ENCODE measurements at places on chromosomes 12 and 14.

GRCh38 chr14:78307671-78308070 is 137.5 kb downstream of the NRXN3 start:
- no peak for DNase-seq

DNA sequence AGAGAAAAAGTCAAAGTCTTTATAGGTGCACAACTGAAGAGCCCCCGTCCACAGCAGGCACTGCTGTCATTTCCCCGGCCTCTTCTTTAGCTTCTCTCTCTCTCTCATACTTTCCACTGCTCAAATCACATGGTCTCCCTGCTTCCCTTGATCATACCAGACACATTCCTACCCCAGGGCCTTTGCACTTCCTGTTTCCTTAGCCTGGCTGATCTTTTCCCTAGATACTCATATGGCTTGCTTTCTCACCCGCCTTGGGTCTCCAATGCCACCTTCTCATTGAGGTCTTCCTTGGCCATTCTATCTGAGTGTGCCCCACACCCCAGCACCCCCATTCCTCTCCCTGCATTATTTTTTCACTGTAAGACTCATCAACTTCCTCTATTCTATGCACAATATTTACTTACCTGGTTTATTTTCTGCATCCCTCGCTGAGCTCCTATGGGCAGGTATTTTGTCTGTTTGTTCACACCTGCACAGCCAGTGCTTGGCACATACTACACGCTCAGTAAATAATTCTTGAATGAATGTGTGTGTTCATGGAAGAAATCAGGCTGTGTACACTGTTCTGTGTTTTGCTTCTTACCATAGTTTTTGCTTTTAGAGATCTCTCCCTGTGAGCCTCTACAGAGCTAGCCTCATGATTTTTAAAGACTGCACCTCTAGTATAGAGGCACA is 31.9 kb downstream of the SERPINA1 start:
- no peak for DNase-seq

DNA sequence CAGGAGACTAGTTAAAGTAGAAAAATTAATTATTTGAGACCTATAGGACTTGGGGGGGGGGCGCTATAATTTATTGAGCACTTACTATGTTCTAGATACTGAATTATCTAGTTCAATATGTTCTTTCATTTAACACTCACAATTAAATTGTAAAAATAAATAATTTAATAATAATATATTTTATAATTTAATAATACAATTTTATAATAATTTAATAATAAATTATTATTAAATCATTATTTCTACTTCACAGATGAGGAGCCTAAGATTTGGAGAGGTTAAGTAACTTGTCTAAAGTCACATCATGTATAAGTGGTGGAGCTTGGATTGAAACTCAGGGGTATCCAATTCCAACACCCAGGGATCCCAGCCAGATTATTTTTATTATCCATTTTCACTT is 98.8 kb upstream of the CCDC175 start:
- no peak for DNase-seq

DNA sequence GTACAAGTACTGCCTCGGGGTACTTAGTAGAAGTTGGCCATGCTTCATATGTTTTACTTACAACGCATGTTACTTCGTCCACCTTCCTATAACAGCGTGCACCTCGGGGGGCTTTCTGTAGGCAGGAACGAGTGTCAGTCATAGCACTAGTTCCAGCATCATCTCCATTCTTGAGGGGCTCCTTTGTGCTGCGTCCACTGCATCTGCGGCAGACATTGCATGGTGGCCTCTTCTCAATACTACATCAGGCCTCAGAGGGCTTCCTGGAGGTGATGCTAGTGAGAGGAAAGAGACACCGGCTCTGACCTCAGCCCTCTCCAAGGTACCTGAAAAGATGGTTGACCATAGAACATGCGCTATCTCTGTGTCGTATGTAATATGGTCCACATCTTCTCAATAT is 121.2 kb upstream of the RTL1 start:
- no peak for DNase-seq

- DNase-seq, result no peak
Observed at GRCh38 chr12:119241580-119242169, 62.9 kb downstream of the HSPB8 start.

- no peak for DNase-seq
Observed at GRCh38 chr14:27573018-27573417, 975.2 kb upstream of the NOVA1 start.

- DNase-seq, result no peak
Observed at GRCh38 chr14:77562681-77563080, 53.8 kb downstream of the SPTLC2 start.

- no peak for DNase-seq
Observed at GRCh38 chr14:54116972-54117371, 160.3 kb upstream of the BMP4 start.

DNA sequence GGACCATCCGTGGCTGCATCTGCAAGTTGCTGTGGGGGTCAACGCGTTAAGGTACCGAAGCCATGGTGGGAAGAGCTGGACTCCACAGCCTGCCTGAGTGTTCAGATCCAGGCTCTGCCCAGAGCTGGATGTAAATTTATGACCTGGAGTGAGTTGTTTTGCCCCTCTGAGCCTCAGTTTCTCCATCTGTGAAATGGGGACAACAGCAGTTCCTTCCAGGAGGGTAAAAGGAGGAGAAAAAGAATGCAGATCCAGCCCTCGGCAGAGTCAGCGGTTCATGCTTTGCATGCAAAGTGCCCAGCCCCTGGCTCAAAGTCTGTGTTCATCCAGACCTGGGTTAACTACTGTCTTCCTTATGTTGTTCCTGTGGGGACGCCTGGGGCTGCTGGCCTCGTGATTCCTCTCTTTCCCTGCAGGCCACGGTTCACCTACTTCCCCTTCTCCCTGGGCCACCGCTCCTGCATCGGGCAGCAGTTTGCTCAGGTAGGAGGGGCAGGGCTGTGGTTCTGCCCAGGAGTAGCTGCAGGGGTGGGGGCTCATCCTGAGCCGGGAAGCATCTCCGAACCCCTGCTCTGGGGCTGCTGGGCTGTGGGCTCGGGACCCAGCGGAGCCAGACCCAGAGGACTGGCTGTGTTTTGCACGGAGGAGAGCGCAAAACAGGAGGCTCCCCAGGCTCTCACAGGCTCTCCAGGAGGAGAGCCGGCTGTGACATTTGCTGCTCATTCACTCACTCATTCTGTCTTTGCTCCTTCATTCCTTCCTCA is 41.9 kb downstream of the CYP46A1 start:
- DNase-seq, result no peak

GRCh38 chr12:52952076-52952801 is 3.3 kb downstream of the KRT18 start:
- no peak for DNase-seq

DNA sequence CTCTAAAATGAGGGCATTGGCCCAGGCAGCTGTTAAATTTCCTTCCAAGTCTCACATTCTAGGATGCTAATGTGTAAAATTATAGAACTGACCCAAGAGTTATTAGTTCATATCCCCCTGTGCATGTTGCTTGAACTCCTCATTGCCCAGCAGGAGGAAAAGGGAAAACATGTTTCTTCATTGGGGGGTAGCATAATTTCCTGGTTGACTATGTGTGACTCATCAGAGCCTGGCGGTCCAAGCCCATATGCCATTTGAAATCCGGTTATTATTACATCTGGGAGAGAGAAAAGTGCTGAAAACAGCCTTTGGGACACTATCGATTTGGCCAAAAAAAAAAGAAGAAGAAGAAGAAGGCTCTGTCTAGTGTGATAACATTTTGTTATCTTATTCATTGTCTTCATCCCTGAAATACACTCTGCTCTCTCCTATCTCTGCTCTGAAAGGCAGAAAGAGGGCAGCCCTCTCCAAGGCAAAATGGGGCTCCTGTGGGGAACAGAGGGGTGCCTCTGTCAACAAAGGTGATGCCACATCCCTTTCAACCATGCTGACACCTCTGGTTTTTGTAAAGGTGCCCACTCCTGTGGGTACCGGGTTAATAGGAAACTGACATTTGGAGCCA is 114.2 kb downstream of the DAD1 start:
- DNase-seq, result no peak

DNA sequence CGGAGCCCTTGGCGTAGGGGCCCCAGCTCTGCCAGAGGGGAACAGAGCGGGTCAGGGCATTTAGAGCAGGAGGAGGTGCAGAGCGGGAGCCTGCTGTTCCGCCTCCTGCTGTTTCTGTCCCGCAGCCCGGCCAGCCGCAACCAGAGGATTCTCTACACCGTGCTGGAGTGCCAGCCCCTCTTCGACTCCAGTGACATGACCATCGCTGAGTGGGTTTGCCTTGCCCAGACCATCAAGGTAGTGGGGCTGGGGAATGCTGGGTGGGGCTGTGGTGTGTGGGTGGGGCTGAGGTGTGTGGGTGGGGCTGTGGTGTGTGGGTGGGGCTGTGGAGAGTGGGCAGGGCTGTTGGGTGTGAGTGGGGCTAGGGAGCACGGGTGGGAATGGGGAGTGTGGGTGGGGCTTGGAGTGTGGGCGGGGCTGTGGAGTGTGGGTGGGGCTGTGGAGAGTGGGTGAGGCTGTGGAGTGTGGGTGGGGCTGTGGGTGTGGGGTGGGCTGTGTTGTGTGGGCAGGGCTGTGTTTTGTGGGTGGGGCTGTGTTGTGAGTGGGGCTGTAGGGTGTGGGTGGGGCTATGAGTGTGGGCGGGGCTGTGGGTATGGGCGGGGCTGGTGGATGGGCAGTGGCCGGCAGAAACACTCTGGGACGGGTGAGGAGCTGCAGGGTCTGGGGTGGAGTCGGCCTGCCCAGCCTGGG is 8.0 kb downstream of the ASPG start:
- no peak for DNase-seq

- DNase-seq, result no peak
Observed at GRCh38 chr12:15774819-15775218, 14.4 kb downstream of the EPS8 start.

DNA sequence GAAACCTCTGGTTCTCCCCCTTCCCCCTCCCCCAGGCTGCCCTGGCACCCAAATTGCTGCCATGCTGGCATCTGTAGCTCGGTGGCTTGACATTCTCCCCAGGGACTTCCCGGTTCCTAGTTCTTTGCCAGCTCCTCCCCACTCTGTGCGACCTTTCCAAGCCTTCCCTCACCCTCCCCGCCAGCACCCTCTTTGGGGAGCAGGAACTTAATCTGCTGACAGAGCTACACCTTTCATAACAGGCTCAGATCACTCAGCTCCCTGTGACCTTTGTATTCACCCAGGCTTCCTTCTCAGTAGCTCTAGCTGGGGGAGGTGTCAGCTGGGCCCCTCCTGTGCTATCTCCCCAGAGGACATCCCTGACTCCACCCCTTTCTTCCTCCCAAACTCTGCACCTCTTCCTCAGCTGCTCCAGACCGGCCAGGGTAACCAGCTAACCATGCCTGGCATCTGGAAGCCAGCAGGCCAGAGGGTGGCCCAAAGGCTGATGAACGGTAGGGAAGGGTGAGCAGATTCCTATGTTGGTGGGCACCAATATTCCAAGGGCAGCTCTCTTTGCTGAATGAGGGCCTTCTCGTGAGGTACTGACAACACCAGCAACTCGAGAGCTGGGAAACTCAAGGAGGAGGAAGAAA is 1.8 kb upstream of the COX14 start:
- no peak for DNase-seq

DNA sequence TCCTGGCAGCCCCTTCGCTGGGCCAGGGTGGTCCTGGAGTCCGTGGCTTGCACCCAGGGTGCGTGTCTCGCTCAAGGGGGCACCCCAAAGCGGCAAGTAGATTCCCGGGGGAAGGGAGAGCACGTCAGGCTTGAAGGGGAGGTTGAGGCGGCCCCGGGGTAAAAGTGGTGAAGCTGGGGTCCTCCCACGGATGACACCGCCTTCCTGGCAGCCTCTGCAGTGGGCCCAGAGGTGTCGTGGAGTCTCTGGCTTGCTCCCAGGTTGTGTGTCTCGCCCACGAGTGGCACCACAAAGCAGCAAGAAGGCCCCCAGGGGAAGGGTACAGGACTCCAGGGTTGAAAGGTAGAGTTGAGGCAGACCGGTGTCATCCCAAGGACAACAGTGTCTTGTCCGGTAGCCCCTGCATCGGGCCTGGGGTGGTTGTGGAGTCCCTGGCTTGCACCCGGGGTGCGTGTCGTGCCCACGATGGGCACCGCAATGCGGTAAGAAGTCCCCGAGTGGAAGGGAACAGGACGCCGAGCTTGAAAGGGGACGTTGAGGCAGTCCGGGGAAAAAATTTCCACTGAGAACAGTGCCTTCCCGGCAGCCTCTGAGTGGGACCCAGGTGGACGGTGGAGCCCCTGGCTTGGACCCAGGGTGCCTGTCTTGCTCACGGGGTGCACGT is 158.0 kb upstream of the ALG10B start:
- no peak for DNase-seq

DNA sequence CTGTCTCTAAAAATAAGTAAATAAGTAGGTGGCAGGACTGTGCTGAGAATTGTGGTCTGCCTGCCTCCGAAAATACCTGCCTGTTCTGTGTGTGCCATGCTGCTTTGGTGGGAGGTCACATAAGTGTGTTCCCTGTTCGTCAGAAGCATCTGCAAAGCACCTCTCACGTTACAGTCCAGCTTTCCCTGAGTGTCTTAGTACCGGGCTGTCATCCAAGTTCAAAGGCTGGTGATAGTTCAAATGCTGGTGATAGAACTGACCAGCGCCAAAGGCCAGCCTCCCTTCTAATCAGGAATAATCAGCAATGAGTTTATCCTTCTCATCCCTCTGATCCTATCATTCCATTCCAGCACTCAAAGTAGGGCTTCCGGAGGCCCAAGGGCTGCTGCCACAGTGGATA is 5.6 kb downstream of the CABP1 start:
- DNase-seq, result no peak

- DNase-seq, result no peak
Observed at GRCh38 chr12:113075137-113075683, 18.7 kb downstream of the DTX1 start.

- peak; percentile 91 for DNase-seq
Observed at GRCh38 chr14:104976198-104977007, 1.8 kb downstream of the AHNAK2 start.

DNA sequence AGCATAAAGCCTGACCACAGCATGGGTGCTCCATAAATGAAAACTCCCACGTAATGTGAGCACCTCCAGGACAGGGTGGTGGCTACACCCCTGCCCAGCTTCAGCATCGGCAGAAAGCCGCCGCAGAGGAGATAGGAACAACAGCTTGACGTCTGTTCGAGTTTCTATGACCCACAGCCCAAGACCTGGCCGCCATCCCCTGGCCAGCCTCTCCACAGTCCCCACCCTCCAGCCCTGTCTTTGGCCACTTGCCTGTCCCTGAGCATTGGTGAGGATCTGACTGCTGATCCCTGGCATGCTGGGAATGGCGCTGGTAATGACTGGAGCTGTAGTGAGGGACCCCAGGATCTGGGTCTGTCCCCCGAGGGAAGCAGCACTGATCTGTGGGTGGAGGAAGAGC is 21.3 kb downstream of the POU6F1 start:
- DNase-seq, result no peak

GRCh38 chr14:50773632-50774541 is 57.1 kb downstream of the NIN start:
- peak; percentile 7 for DNase-seq

GRCh38 chr12:126883697-126884096 is 1383.3 kb upstream of the TMEM132C start:
- DNase-seq, result no peak

- no peak for DNase-seq
Observed at GRCh38 chr14:105411985-105412770, 7.4 kb upstream of the MTA1 start.

DNA sequence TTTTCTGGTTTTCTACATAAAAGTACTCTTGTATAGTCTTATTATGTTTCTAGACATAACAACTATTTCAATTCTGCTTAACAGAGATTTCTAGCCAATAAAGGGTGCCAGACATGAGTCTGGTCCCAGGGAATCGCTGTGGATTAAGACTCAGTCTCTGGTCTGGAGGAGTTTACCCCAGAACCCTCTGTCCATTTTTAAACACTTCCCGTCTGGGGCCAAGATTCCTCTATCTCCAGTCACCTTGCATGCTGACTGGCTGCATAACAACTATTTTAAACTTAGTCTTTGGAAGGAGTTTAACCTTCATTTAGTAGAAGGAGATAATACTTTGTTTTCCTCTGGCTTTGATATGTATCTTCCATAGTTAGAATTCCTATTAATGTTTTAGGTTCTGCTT is 163.1 kb upstream of the IFNG-AS1 start:
- DNase-seq, result no peak

Data from T-helper 9 cell (primary cell).